Stimulated activated CD8-positive, alpha-beta memory T cell treated with anti-CD3 and anti-CD28 coated beads, Interleukin-4, amount 100 ng/mL, for 1 hour (primary cell): ENCODE measurements at places on chromosomes 13 and 19.

DNA sequence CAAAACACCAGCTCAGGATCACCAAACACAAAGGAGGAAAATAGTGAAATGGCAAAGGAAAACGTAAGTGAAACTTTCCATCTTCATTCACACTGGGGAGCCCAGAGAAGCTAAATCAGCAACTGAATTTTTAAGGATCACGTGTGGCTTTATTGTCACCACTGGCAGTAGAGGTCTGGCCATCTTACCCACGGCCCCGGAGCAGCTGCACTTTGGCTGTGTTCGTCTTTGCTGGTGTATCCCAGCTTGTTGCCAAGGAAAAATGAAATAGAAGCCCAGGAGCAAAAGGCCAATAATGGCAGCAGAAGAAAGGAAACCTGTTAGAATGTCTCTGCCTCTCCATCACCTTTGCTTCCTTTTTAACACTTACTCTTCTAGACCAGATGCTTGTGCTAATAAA lies 274.7 kb downstream of the FOXO1 start:
- DNase-seq, result no peak

- no peak for DNase-seq
Observed at GRCh38 chr13:25069911-25070310, 26.0 kb upstream of the PABPC3 start.

DNA sequence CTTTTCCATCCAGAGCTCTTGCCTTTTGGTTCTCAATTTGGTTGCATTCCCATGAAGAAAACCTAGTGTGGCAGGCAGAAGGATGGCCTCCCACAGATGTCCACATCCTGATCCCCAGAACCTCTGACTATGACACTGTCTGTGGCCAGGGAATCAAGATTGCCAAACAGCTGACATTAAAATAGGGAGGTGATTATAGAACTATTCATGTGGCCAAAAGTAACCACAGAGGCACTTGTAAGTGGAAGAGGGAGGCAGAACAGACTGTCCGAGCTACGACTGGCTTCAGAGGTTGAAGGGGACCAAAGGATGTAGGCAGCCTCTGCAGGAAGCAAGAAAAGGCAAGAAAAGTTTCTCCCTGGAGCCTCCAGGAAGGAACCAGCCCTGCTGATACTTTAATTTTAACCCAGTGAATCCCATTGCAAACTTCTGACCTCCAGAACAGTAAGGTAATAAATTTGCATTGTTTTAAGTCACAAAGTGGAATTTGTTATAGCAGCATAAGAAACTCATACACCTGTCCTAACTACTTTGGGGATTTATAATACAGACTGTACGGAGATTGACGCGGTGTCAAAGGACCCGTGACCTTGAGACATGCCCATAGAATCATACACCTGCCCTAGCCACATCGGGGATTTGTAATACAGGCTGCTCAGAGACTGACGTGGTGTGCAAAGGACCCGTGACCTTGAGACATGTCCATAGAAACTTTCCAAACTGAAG lies 106.5 kb downstream of the ATP11A start:
- DNase-seq, result no peak

GRCh38 chr19:57438925-57439324 lies 3.8 kb downstream of the ZNF749 start:
- no peak for DNase-seq

DNA sequence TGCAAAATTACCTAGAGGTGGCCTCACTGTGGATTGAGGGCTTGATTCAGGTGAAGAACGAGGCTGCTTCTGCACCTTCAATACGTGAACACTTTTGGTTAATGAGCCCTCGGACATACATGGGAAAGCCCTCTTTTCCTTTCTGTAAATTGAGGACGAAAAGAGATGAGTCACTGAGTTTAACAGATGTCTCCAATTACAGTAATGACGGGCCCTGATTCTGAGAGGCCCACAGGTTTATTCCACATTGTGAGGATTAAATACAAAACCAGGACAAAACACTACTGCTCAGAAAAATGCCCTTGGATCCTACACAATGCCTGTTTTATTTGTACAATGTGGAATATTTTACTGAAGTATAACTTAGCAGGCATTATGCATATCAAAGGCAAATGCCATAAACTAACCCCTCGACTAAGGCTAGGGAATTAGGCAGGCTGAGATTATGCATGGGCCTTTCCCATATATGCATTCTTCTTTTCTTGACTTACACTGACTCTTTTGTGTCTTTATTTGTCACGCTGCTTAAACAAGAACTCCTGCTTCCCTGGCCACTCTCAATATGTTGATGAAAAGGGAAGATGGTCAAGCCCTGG lies 819.9 kb downstream of the OLFM4 start:
- no peak for DNase-seq

GRCh38 chr13:49441846-49442245 lies 2.0 kb downstream of the CAB39L start:
- DNase-seq, result no peak
